Stimulated activated CD4-positive, alpha-beta T cell treated with anti-CD3 and anti-CD28 coated beads, Interleukin-4, amount 100 ng/mL, for 1 hour (primary cell): ENCODE measurements at places on chromosomes 5 and 9.

DNA sequence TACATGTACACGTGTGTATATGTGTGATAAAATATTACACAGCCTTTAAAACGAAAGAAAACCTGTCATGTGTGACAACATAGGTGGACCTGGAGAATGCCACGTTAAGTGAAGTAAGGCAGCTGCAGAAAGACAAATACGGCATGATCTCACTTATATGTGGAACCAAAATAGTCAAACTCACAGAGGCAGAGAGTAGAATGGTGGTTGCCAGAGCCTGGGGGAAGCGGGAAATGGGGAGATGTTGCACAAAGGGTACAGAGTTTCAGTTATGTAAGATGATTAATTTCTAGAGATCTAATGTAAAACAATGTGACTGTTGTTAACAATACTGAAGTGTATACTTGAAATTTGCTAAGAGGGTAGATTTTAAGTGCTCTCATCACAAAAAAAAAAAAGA, 34.8 kb downstream of the ADAMTS12 start:
- DNase-seq, result no peak

DNA sequence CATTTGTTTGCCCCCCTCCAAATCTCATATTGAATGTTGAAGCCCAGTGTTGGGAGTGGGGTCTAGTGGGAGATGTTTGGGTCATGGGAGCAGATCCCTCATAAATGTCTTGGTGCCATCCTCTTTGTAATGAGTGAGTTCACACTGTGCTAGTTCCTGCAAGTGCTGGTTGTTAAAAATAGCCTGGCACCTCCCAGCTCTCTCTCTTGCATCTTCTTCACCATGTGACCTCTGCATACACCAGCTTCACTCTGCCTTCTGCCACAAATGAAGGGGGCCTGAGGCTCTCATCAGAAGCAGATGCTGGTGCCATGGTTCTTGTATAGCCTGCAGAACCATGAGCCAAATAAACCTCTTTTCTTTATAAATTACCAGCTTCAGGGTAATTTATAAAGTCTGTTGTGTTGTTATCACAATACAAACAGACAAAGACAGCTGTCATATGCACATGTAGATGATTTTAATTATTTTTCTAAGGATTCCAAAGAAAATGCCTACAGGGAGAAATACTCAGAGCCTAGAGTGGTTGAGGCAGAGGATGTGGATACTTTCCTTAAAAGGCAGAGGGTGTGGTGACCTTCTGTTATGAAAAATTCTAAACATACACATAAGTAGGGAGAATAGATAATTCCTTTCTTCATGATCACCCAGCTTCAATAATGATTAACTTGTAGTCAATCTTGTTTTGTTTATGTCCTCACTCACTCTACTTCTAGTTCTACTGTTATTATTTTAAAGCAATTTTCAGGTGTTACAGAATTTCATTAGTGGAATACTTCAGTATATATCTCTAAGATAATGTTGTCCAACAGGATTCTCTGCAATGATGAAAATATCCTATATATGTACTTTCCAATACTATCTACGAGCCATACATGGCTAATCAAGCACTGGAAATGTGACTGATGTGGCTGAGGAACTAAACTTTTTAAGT, 75.1 kb upstream of the RANBP6 start:
- DNase-seq, result no peak

GRCh38 chr9:87671925-87672324, 54.0 kb upstream of the CTSL start:
- no peak for DNase-seq

DNA sequence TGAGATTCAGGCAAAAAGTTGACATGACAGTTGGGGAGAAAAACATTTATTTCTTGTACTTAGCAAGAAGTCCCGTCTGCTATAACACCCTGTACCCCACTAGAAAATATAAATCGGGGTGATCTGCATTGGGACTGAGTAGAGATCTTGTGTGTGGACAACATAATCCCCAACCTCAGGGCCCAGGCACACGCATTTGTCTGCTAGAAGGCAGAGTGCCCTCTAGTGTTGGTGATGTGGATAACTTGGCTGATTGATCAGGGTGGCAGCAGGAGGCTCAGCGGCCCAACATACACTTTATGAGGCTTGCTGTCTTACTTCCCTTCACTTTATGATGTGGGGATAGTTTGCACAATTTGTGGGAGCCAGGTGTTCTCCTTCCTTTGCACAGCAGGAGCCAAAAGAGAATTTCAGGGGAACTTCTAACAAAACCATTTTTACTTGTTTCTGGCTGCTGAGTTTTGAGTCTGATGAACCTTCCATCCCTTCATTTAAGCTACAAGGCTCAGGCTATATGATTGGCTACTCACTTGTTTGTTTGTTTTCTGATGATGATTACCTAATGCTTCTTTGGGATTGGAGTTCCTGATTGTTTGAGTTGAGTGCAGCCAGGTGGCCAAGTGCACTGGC, 263.2 kb downstream of the DMAC1 start:
- peak; percentile 3 for DNase-seq

GRCh38 chr9:120694559-120694958, 19.7 kb downstream of the MEGF9 start:
- no peak for DNase-seq
